Urothelium cell line (cell line): ENCODE measurements at places on chromosomes 7 and 10.

DNA sequence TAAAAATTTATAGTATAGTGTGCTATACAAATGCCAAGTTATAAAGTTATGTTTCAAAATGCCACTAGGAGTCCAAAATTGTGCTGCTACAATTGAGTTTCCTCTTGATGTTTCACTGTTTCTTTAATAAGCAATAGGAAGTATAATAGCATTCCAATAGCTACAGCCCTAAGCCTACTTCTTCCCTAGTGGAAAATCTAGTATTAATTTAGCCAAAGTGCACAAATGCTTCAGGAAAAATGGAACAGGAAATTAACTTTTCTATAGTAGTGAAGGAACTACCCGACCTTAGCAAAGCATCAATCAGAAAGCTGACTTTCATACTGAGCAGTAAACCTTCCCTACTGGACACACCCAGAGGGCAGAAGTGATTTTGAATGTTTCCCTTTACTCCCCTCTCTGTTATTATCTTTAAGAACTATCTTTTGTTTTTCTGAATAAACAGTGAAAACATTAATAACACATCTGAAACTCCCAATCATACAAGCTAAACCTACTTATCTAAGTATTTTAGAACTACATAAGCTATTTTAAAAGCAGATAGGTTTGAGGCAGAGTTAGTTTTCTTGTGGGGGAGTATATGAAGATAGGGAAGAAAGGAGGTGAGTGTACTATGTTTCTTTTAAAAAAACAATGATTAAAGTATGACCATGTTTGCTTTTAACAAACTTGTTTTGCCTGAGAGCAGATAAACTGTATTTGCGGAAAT lies 13.7 kb downstream of the CPED1 start:
- no peak for DNase-seq

- no peak for DNase-seq
These were observed 486.4 kb upstream of the MKI67 start for GRCh38 chr10:128612631-128613030.

GRCh38 chr7:117062300-117062699 lies 109.0 kb downstream of the ST7 start:
- no peak for DNase-seq

DNA sequence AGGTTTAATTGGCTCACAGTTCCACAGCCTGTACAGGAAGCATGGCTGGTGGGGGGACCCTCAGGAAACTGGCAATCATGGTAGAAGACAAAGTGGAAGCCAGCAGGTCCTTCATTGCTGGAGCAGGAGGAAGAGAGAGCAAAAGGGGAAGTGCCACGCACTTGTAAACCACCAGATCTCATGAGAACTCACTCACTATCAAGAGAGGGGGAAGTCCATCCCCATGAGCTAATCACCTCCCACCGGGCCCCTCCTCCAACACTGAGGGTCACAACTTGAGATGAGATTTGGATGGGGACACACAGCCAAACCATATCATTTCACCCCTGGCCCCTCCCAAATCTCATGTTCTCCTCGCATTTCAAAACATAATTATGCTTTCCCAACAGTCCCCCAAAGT lies 171.9 kb upstream of the CACNA2D1 start:
- DNase-seq = no peak

GRCh38 chr7:113519472-113519871 lies 399.3 kb downstream of the PPP1R3A start:
- DNase-seq = no peak

DNA sequence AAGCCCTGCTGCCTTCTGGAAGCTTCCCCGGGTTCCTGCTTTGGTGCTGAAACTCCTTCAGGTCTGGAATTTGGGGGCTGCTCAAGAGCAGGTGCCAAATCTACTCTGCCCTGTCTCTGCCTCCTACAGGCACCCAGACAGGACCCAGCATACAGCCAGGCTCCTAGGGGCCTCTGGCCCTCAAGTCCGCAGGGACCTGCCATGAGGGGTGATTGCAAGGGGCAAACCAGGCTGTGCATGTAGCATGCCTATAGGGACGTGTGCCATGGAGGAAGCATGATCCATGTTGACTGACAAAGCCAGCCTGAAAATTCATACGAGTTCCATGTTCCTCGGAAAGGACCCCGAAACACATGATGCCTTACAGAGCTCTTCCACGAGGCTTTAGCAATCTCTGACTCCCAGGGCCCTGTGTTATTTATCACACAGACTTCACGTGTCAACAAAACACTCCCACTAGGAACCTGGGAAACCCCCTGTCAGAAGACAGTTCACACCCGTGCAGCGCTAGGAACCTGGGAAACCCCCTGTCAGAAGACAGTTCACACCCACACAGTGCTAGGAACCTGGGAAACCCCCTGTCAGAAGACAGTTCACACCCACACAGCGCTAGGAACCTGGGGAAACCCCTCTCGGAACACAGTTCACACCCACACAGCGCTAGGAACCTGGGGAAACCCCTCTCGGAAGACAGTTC lies 75.3 kb upstream of the DNAAF5 start:
- DNase-seq = no peak

DNA sequence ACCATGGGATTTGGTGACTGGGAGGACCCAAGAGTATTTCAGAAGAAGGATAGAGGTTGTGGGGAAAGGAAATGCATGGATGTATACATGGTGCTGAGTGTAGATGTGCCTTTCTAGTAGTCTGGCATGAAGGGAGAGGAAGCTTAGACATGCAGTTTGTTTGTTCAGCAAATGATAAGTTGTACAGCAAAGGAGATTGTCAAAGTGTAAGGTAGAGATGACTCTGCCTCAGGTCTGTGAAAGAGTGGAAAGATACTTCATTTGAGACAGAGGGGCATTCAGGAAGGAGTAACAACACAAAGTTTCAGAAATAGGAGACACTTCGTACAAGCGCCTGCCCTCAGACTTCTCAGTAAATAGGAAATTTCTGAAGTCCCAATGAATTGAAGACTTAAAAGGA lies 152.3 kb downstream of the CELF2 start:
- DNase-seq = no peak

- DNase-seq = no peak
These were observed 82.4 kb downstream of the DLG5 start for GRCh38 chr10:77844177-77844576.

DNA sequence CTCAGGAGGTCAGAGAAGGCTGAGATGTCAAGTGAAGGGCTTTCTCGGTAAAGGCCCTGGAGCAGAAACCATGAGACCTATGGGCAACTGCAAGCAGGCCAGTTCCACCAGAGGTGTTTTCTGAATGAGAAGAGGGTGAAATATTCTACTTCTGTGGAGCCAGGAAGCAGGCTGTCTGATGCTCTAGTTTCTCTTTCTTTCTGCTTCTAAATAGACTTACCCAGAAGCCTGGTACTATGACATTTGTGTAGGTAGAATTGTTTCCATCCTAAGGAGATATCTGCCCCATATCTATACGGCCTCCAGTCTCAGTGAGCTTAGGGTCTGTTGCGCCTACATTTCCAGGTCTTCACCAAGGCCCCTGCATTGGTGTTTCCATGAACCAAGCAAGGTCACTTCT lies 73.4 kb upstream of the CC2D2B start:
- DNase-seq = no peak

GRCh38 chr7:101687791-101688182 lies 58.7 kb upstream of the MYL10 start:
- DNase-seq = no peak

- no peak for DNase-seq
These were observed 143.2 kb upstream of the MEOX2 start for GRCh38 chr7:15829691-15830090.

DNA sequence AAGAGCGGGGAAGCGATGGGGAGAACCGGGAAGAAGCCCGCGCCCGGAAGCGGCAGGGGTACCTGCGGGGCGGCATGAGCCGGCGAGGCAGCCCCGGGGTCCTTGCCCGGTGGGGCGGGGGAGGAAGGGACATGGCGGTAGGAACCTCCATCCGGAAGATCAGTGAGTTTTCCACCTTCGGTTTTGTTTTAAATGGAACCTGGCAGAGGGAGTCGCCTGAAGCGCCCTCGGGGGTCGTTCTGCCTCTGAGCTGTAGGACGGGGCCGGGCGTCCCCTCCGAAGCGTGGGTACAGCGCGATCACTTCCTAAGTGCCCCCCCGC lies 471 bp downstream of the PFKP start:
- DNase-seq = no peak

- DNase-seq = no peak
These were observed 332.9 kb upstream of the PRKCQ start for GRCh38 chr10:6912929-6913328.

DNA sequence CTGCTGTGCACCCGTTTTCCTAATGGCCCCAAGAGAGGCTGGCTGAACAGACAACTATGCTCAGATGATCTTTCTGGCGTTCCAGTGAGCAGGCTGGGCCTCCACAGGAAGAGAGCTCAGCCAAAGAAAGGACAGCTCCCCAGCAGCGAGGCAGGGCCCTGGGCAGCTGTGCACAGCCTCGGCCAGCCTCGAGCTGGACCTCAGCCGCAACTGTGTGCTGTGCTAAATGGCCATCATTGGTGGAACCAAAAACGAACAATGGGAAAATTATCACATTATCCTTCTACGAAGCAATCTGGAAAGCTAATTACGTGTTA lies 97.5 kb downstream of the CTBP2 start:
- DNase-seq = no peak

- no peak for DNase-seq
These were observed 176.3 kb downstream of the CDK14 start for GRCh38 chr7:90772410-90772809.

GRCh38 chr10:17206210-17206709 lies 4.8 kb upstream of the TRDMT1 start:
- DNase-seq = no peak

DNA sequence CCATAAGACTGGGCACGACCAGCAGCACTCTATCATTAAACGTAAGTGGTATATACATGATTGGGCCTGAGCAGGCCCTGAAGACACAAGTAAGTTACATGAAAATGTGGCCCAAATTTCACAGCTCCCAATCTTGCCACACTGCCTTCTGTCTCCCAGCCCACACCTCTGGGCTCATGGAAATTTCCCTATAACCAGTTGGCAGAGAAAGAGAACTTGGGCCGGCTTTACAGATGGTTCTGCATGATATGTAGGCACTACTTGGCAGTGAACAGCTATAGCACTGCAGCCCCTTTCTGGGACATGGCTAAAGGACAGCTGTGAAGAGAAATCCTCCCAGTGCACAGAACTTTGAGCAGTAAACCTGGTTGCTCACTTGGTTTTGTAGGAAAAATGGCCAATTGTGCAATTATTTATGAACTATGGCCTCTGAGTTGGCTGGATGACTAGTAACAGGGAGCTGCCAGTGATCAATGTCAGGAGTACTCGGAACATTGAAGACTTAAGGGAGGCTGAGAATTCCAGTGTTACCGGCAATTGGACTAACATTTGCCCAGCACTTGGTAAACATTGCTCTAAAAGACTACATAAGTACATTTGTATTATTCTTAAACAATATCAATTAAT lies 1006.6 kb upstream of the LRRN3 start:
- no peak for DNase-seq

- no peak for DNase-seq
These were observed 182.0 kb downstream of the TCERG1L start for GRCh38 chr10:131129544-131129943.

GRCh38 chr7:47944536-47945260 lies 3.6 kb downstream of the PKD1L1 start:
- no peak for DNase-seq

- DNase-seq = peak; percentile 97
These were observed 15.8 kb upstream of the ADAMTS14 start for GRCh38 chr10:70656489-70656888.

GRCh38 chr10:59805014-59805413 lies 51.8 kb upstream of the MRLN start:
- DNase-seq = peak; percentile 21
